ENCODE measurements at places on chromosomes 16 and 17.

- peak; percentile 49 for DNase-seq
These were observed 10.7 kb downstream of the PRR29 start for GRCh38 chr17:64008830-64009229.

DNA sequence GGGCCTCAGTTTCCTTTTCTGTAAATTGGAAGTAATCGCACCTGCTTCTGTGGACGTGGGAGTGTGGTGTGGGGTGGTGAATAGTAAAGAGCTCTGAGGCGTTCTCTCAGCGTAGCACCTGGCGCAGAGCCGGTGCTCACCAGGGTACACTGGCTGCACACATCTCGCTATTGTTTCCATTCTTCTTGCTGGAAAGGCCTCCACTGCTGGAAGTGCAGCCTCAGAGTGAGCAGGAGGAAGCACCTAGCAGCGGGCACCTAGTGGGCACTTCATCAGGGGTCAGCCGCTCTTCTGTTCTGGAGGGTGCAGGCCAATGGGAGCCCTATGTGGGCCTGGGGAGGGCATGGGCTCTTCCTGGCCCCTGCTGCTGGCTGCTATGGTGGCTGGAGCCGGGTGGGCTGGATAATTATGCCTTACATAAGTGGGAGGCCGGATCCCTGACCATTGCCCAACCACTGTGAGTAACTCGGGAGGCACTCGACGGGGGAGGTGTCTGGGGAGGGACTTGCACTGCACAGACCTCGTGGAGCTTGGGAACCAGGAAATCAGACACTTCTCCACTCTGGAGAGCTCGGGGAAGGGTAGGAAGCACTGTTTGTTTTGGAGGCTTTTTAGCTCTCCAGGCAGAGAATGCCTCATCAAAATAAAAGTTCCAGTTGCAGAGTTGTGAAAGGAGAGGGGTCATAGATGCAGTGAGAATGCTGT lies 1.7 kb downstream of the MAP2K3 start:
- peak; percentile 93 for DNase-seq

- no peak for DNase-seq
These were observed 4.1 kb upstream of the ZNF19 start for GRCh38 chr16:71493213-71493612.

DNA sequence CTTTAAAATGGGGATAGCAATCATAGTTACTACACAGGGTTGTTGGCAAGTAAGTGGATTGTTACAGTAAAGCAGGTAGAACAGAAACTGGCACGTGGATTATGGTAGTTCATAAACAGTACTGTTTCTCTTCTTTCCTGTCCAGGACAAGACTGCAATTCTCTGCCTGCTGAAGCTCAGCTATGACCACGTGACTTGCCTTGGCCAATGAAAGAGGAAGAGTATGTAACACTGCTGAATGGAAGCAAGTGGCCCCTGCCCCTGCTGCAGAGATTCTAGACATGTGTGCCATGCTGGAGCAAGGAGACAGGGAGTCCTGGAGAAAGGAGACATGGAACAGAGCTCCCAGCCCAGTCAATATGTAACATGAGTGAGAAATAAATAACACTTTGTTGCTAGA lies 66.6 kb upstream of the TOX3 start:
- DNase-seq = no peak

DNA sequence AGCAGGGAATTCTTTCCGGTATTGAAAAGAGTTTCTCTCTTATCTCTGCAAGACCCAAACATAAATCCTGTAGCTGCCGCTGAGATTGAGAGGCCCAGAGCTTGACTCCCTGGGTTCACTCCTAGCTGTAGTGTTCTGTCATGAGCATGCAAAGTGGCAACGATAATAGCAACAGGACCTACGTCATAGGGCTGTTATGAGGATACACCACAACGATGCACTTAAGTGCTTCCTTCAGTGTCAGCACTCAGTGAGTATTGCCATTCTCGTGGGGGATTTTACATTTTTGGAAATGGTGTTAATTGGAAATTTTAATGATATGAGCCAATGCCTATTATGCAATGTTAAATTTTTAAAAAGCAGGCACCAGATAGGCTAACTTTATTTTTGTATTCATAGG lies 199.8 kb downstream of the CYLD start:
- DNase-seq = no peak

DNA sequence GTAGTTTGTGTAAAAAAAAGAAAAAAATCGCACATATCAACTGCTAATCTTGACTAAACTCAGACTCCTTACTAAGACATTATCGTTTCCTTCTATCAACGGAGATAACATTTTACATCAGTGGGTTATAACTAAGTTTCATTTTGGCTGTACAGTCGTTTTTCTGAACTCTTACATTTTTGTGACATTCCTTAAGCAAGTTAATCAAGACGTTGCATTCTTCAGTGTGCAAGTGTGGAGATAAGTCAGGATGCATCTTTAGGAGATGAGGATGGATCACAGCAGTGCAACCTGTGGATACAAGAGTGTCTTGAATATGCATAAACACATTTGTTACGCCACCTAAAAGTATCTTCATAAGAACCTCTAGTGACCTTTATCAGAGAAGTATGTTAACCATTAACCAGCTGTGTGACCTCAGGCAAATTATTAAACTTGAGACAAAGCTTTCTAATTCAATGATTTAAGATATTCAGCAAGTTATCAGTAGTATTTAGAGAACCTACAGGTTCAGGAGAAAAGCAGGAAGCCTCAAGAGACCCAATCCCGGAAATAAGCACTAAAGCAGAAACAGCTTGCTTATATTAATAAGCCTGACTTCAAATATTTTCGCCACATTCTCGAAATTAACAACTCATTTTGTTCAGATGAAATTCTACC lies 9.4 kb downstream of the CMC2 start:
- DNase-seq = no peak

DNA sequence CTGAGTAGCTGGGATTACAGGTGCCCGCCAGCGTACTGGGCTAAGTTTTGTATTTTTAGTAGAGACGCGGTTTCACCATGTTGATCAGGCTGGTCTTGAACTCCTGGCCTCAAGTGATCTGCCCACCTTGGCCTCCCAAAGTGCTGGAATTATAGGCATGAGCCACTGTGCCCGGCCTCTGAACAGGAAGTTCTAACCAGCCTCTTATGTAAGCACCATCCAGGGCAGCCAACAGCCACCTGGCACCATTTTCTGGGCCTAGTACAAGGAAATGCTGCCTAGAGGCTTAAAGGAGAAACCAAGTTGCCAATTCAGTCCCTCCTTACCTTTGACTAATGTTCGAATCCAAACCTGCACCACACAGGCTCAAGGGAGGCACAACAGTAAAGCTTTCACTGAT lies 8.5 kb upstream of the SLC39A11 start:
- no peak for DNase-seq

Measured in dermis microvascular lymphatic vessel endothelial cell (primary cell).